Non-pigmented ciliary epithelial cell (primary cell): ENCODE measurements at places on chromosomes 12 and 14.

- no peak for DNase-seq
Measured at GRCh38 chr14:106459971-106460730, 933.8 kb downstream of the TMEM121 start.

DNA sequence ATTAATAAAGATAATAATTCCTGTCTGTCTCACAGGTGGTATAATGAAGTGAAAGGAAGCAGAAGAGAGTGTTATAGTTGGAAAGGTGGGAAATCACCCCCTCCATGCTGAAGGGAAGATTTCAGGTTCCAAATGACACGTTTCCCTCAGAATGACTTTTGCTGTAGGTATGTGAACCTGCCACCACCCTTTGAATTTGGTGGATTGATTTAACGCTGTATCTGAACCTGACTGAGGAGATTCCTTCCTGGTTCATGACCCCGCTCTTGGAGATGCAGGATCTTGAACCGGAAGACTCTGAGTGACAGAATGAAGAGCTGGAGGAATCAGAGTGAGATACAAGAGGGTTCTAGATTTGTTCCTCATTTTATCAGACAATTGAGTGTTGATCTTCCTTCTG is 20.3 kb upstream of the EMP1 start:
- DNase-seq: no peak

DNA sequence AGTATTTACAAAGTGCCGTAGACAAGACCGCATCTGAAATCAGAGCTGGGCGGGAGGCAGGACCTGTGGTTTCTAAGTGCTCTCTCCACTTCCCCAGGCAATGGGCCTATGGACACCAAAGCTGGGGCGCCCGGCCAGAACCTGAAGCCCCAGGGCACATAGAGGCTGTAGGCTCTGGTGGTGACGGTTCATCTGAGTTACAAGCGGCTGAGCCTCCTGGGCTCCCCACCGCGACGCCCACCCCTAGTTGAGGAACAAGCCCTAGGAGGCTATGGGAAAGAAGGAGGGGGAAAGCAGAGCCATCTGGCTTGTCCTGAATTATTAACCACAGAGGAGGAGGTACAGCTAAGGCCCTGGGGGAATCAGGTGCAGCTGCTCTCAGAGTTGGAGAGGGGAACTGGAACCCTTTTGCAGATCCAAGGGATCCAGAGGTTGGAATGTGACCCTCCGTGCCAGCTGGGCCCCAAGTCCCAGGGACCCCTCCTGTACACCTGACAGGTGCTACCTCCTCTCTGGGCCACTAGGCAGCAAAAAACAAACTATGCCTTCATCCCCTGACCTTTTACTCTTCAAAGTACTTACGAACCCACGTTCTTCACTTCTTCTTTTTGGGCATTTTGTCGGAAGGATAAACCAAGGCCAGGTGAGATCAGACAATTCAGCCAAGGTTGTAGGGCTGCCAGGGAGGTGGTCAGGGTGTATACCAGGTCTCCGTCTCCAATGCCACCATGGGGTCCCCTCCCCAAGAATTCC is 77.2 kb downstream of the ARL6IP4 start:
- DNase-seq: no peak

GRCh38 chr12:14952299-14952921 is 9.0 kb downstream of the ARHGDIB start:
- DNase-seq: peak; percentile 96

GRCh38 chr12:52812749-52813148 is 1.2 kb downstream of the KRT4 start:
- no peak for DNase-seq

DNA sequence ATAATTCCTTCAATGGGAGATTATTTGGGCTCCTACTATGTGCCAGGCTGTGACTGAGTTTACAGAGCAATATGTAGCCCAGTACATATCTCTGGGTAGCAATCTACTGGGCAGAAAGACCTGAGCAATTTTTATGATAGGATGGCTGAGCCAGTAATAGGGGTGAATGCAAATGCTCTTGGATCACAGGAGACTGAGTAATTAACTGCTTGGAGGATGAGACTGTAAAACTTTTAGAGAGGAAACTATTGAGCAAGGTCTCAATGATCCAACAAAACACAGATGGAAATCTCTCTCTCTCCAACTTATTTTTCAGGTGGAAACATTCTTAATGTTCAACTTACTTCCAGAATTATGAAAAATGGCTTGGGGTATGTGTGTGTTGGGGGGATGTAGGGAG is 402.2 kb downstream of the AEBP2 start:
- DNase-seq: no peak

GRCh38 chr12:72037006-72037795 is 98.6 kb downstream of the TPH2 start:
- no peak for DNase-seq

- DNase-seq: no peak
Measured at GRCh38 chr14:69151458-69152180, 1.3 kb downstream of the DCAF5 start.

DNA sequence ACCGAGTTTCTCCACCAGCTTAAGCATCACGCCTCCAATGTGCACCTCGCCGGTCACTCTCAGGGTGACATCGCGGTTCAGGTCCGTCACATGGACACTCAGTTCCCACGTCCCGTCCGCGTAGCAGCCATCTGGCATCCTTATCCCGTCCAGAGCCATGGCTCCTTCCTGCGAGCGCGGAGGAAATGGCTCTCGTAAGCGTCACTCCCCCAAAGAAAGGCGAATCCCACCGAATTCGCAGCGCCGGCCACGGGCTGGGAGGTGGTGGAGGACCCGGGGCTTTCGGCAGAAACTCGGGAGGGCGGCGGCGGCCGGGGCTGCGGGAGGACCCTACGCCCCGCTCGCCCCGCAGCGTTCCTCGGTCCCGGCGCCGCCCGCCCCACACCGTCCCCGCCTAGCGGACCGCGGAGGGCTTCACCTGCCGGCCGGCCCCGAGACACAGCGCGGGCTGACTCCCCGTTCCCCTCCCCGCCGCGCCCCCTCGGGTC is 396 bp downstream of the FERMT2 start:
- no peak for DNase-seq

GRCh38 chr12:6603095-6603567 is 4.0 kb downstream of the CHD4 start:
- DNase-seq: no peak

GRCh38 chr12:16946704-16947103 is 340.7 kb upstream of the LMO3 start:
- no peak for DNase-seq

DNA sequence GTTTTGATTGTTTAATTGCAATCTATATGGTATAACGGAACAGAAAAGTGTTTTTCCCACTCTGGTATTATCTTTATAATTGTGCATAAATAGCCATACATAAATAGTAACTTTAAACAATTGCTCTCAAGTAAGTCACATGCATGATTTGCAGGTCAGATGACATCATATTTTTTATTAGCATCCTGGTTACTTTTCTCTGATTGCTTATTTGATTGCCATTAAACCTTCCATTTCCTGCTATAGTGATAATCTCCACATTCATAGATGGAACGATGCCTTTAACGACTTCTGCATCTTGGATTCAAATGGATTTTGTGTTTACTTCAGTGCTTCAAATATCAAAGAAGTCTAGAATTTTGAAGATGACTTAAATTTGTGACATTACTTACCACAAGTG is 3.5 kb upstream of the KLRK1 start:
- no peak for DNase-seq

- DNase-seq: no peak
Measured at GRCh38 chr12:130816097-130816496, 23.0 kb downstream of the STX2 start.

- no peak for DNase-seq
Measured at GRCh38 chr14:93926873-93927799, at the start of gene FAM181A. Gene FAM181A (plus strand): TSS chr14:93927344. CDS start chr14:93928286, 942 bp downstream.

DNA sequence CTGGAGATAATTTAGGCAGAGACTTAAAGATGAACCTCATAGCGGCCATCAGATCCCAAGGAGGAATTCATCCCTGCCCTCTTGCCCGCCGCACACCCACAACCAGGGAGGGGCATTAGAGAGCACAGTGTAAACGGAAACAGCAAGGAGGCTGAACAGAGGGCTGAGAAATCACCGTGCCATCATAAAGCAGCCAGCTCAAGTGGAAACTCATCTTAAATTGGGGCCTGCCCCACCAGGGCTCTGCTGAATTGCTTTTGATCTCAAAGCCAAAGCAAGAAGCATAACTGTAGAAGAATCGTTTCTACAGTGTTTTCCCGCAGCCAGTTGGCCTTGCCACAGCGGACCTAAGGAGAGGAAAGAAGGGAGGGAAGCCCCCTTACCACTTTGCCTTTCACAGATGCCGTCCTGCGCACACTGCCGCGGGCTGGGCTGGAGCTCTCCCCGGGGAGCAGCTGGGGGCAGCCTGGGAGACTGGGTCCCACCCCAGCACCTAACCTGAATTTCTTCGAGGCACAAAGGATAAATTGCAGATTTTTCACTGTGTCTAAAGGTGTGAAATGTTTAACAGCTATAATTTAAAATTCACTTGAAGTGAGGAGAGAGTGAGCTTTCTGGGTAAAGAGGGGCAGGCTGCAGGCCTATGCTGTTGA is 51.8 kb upstream of the MMP17 start:
- no peak for DNase-seq

- DNase-seq: no peak
Measured at GRCh38 chr14:63543826-63544406, 739 bp upstream of the PPP2R5E start.

DNA sequence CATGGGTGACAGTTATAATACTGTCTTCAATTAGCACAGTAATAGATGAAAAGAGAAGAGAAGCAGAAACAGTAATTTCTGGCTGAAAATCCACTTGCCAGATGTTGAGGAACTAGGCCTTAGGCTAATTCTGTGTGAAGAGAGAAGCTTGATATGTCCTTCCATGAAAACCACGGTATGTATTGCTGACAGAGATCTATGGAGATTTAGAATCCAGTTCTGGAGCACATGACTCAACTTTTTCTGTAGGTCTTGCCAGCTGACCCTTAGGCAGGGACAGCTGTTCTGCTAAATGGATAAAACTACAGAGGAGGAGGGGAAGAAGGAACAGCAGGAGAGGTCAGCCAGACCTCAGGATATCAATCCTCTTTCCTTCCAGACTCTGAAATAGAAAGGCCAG is 211.5 kb downstream of the PRKD1 start:
- DNase-seq: no peak

DNA sequence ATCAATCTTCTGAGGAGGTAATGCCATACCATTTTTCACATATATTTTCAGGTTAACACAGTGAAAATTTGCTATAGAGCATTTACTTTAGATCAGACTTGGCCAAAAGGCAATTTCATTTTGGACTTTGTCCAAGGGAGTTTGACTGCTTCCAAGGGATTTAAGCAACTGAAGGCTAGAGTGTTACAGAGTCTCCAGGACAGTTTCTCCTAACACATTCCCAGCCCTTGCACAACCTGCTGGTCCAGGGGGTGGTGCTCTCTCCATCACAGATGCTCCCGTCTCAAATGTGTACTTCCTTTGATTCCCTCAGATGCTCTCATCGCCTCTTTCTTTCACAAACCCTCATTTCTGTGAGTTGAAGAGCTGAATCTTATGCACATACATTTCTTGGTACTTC is 143.1 kb downstream of the TPH2 start:
- no peak for DNase-seq

GRCh38 chr14:94291159-94291905 is 1.7 kb downstream of the SERPINA10 start:
- DNase-seq: no peak
